ENCODE measurements at places on chromosomes 2 and 18. TPM values are rescaled to one million over a fixed set of nuclear protein-coding genes. Genes with fewer than 3 reads are reported as not detected.

- DNase-seq, result no peak
Measured at GRCh38 chr18:9946831-9947230, 33.0 kb downstream of the VAPA start.

DNA sequence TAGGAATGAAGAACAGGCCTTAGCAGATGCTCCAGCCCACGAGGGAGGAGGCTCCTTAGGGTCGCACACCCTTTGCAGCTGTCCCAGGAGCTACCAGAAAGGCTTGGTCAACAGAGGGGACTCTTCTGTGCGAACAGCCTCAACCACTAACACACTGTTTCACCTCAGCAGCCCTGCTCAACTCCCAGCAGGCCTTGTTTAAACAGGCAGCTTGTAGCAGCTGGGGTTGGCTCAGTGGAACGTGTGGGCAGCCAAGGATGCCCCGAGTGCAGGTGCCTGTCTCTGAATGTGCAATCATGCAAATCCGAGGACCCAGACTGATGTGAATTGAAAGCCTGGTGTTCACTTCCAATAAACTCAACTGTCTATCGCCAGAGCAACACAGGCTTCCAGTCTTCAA lies 88.7 kb upstream of the CXCR4 start:
- DNase-seq, result no peak

The MRPL53 gene
- total RNA-seq, result 14.0 TPM

GRCh38 chr2:55923091-55923981 lies at the start of gene EFEMP1:
Gene EFEMP1 (minus strand): TSS chr2:55923782. CDS start chr2:55922440, 1,342 bp downstream.
- no peak for DNase-seq

The DARS1 gene
- total RNA-seq, result 106 TPM

The CHST9 gene
- 7.0 TPM for total RNA-seq

DNA sequence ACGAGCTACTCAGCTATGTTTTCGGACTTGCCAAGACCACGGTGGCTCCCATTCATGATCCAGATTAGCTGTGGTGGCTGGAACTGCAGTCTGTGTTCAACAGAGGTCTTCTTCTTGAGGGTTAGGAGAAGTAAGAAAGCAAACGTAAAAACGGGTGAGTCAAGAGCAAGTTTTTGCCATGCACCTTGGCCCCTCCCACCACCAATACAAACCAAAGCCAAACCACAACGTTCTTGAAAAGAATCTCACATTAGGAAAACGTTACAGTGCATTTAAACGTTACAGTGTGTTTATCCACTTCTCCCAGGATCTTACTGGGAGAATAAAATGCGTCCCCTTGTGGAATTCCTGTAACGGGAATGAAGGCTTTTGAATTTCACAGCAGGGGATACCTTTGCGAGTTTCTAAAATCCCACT lies 725 bp downstream of the FBXO48 start:
- no peak for DNase-seq

DNA sequence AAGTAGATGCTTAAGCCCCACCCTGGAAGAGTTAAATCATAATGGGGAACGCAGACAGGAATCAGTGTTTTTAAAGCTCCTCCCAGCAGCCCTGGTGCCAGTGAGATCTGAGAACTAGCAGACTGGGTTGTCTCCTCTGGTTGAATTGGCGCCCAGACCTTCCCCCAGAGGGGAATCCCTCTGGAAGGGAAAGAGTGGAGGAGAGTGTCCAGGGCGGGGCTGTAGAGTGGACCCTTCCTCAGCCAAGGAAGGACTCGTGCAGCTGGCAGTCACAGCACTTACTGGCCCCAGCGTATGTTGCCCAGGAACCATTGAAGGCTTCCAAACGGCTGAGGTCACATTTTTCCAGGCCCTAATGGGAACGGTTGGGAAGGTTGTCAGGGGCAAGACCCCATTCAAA lies 62.5 kb downstream of the TGOLN2 start:
- no peak for DNase-seq

DNA sequence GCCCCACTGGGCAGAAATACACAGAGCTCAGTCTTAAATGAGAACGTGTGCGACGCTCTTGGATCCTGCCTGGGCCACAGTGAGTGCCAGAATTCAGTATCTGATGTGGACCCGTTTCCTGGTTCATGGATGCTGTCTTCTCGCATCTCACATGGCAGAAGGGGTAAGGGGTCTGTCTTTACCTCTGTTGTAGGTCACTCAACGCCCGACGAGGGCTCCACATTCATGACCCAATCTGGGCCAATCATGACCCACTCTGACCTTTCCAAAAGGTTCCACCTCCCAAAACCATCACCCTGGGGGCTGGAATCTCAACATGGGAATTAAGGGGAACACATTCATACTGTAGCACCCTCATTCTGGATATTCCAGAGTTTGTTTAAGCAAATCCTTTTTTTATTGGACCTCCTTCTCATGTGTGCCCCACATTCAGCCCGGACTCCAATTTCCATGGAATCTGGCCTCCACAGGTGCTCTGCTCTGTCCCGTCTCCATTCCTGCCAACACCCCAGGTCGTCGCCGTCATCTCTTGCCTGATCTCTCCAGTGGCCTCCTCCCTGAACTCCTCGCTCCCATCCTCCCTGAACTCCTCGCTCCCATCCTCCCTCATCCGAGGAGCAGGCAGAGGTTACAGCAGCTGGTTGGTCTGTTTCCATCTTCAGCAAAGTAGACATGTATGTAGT lies 78.9 kb upstream of the OTOS start:
- DNase-seq, result no peak

DNA sequence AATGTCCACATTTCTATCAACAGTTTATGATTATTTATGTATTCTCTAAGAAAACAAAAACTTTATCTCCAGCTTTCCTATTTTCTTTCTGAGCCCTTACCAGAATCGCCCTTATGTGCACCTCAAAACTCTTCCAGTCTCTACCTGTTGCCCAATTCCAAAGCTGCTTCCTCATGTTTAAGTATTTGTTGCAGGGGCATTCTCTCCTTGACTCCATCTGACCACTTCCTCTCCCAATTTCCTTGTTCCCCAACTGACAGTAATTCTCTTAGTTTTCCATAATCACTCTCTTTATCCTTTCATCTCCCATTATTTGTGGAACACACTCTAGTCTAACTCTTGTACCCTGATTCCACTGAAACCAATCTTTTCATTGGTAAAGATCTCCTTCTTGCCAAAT lies 105.4 kb upstream of the RBBP8 start:
- DNase-seq, result no peak

The CPO gene
- total RNA-seq, result 0.53 TPM

The PPM1B gene
- total RNA-seq, result 67.3 TPM

DNA sequence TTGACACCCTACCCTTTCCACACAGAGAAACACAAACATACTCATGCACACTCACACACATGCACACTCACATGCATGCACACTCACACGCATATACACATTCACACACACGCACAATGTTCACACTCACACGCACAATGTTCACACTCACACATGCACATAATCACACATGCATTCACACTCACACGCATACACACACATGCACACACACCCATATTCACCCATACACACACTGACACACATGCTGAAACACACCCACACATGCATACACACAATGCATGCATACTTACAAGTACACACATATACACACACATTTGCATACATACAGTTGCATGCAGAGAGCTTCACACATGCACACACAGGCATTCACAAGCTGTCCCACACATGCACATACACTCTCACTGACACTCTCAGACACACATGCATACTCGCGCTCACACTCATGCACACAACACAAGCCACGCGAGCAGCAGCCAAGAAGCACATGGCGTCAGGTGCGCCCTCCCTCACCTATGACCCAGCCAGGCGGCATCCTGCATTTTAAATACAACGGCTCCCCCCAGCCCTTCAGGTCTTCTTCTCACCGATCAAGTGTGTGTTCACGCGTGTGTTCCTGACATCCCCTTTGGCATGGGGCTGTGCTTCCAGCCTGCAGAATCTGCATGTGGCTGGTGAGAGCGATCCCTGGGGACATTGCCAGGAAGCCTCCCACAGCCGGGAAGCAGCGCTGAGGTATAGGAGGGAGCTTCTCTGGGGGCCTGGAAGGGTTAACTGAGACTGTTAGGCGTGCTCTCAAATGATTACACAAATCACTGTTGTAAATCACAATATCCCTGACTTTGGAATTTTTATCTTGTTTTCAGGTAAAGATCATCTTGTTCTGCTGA lies 195.1 kb downstream of the RTP5 start:
- DNase-seq, result no peak

- DNase-seq, result no peak
Measured at GRCh38 chr2:70928366-70928765, 7.3 kb upstream of the ATP6V1B1 start.

GRCh38 chr2:196827356-196827755 lies 18.2 kb upstream of the C2orf66 start:
- DNase-seq, result no peak

The GPR155 gene
- total RNA-seq, result 17.3 TPM

DNA sequence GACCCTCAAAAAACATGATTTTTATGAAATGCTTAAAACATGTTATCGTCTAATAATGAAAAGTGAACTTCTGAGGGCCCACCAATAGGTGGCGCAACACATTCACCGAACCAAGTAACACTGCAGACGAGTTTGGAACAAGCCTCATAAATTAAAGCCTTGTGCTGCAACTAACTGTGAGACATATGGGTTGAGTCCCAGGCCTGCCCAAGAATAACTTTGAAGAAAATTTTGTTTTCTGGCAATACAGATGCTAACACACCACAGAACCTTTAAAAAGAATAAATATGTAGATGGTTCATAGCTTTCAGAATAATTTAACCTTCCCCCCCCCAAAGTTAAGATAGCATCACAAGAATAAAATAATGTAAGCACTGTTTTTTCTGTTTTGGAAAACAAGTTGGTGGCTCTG lies 285.9 kb downstream of the RNF144A start:
- peak; percentile 46 for DNase-seq

GRCh38 chr18:45631077-45631476 lies 15.8 kb downstream of the SLC14A2 start:
- DNase-seq, result no peak

- no peak for DNase-seq
Measured at GRCh38 chr2:222865301-222865700, 4.5 kb downstream of the ACSL3 start.

- DNase-seq, result no peak
Measured at GRCh38 chr2:158688721-158689120, 106.4 kb upstream of the DAPL1 start.

GRCh38 chr18:45270289-45270771 lies 344.9 kb upstream of the SLC14A2 start:
- DNase-seq, result no peak

The GNAL gene
- total RNA-seq, result 6.1 TPM

The PLCL1 gene
- total RNA-seq, result 17.8 TPM

DNA sequence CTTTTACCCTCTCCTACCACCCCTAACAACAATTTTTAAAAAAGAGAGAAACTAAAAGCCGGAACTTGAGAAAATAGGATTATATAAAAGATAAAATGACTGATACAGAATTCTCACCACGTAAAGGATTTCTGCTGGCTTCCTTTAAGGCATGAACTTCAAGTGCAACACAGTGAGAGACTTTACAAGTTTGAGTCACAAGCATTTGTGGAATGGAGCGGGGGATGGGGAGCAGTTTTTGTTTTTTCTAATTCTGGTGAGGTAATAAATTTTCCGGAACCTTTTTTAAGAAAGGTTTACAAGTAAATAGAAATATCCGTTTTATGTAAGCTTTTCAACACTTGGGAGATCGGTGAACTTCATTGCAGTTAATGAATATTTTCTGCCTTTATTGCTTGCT lies 1.8 kb upstream of the CDH2 start:
- DNase-seq, result no peak

- DNase-seq, result no peak
Measured at GRCh38 chr2:43465234-43465633, 130.6 kb downstream of the THADA start.

DNA sequence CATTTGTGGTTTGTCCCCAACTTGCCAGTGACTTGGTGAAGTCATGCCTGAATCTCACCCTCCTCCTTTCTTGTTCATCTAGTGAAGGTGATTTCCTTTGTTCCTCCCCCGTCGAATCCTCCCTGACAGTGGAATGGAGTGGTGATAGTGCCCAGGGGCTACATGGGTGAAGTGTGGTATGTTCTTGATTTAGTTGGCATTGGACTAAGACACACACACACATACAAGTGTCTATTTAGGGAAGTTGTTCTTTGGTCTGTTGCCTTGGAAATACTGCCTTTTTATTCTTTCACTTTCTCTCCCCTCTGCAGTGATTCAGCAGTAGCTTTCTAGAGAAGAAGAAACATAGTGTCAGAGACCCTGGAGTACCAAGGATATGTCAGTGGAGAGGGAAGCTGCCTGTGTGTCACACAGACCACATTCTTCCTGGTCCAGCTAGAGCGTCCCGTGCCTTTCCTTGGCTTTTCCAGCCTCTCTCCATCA lies 10.9 kb downstream of the INPP4A start:
- no peak for DNase-seq

The SP140L gene
- total RNA-seq, result 16.8 TPM

The CCDC148 gene
- total RNA-seq, result 5.3 TPM

The STPG4 gene
- not detected for total RNA-seq

- DNase-seq, result no peak
Measured at GRCh38 chr18:75008186-75008585, 200.8 kb downstream of the PTGR3 start.

GRCh38 chr2:231278868-231279267 lies 80.4 kb downstream of the ARMC9 start:
- no peak for DNase-seq

- DNase-seq, result no peak
Measured at GRCh38 chr2:119289642-119290041, 66.0 kb downstream of the STEAP3 start.

DNA sequence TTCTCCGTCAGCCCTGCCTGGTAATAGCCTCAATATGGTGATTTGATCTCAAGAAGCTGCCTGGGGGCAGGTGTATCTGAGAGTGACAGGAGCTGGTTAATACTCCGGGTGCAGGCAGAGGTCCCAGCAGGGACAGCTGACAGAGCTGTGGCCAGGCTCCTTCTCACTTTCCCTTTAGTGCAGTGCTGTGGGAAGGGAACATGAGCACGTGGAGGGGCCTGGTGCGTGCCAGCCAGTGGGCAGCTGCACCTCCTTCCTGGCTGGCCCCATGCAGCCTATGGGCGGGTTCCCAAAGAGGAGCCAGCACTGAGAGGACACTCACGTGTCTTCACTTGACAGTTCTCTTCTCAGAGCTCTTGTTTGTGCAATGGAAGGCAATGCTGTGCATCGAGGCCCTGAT lies 9.1 kb downstream of the CNNM4 start:
- DNase-seq, result no peak

The PROM2 gene
- 13.6 TPM for total RNA-seq
